RKO (cell line): ENCODE measurements at places on chromosomes 11 and 22.

DNA sequence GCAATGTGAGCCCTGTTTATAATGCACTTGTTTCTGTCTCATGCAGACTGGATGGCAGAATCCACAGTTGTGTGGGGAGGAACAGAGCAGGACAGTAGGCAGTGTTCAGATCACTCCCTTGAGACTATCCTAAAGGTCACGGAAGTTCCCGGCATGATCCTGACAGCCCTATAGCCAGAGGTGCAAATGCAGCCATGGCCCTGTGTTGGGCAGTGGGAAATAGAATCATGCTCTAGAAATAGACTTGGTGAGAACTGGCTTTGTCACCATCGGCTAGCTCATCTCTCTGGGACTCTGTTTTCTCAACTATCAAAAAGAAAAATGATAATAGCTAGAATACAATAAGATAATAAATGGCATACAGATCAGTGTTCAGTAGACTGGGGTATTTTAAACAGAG lies 123.2 kb downstream of the FEZ1 start:
- no peak for DNase-seq

DNA sequence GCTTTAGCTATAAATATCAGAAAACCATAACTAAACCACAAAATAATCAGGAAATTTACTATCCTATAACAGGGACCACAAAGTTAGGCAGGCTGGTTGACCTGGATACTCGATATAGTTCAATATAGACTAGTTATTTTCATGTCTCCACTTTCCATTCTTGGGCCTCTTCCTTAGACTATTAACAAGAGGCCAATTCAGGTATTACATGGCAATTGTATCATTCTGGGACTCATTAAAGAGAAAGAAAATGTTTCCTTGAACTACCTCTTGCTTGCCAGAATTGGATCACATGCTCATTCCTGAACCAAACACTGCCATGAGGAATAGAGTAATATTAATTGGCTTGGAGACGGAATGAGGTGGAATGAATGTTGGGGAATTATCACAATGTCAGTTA lies 76.0 kb downstream of the EIF3M start:
- peak; percentile 14 for DNase-seq

DNA sequence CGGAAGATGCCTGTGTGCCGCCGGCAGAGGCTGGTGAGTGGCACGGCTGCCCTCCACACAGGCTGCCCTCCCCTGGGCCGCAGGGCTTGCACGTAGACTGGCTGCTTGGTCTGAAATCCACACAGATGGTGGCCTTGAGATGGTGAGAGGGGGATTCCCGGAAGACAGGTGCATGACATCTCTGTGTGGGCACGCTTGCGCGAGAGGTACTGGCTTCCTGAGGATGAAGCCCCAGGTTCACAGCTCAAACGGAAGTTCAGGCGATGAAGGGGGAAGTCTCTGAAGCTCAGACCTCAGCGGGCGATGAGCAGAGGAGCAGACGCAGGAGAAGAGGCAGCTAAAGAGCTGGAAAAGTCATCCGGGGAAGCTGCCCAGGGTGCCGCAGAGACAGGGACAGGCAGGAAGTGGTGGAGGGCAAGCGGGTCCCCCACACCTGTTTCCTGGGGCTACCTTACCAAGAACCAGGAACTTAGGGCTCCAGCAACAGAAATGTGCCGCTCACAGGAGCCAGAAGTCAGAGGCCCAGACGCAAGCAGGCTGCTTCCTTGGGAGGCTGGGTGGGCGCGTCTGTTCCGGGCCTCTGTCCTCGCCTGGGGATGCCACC lies 7.2 kb downstream of the CRELD2 start:
- no peak for DNase-seq

- DNase-seq: no peak
Measured at GRCh38 chr22:29302681-29303465, 3.6 kb upstream of the GAS2L1 start.

- no peak for DNase-seq
Measured at GRCh38 chr11:71358122-71358728, 90.0 kb downstream of the DHCR7 start.

DNA sequence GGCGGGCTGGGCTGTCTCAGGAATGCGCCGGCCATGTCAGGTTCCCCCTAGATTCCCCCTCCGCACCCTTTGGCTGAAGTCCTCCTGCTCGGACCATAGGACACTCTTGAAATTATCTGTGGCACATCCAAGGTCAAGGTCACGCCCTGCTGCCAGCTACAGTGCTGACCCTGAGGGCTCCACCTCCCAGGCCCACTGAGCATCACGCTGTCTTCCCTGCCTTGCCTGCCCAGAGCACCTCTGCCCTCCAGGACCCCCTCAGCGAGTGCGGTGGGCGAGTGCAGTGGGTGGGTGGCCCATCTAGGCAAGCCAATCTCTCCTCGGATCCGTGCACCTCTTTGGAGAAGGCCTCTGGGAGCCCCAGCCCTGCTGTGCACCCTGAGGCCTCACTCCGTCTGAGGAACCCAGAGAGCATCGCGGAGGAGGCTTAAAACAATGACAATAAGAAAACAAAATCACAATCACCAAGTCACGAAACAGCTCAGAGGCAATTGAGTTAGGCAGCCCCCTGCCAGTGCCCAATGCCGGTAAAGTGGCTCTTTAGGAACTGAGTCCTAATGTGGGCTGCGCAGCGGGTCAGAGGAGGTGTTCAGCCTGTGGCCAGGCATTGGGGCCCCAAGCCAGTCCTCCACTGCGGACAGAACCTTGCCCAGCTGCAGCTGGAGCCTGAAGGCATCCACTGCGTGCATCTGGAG lies 26.5 kb upstream of the CCDC188 start:
- no peak for DNase-seq

- no peak for DNase-seq
Measured at GRCh38 chr11:6608726-6609501, 3.1 kb downstream of the TAF10 start.

DNA sequence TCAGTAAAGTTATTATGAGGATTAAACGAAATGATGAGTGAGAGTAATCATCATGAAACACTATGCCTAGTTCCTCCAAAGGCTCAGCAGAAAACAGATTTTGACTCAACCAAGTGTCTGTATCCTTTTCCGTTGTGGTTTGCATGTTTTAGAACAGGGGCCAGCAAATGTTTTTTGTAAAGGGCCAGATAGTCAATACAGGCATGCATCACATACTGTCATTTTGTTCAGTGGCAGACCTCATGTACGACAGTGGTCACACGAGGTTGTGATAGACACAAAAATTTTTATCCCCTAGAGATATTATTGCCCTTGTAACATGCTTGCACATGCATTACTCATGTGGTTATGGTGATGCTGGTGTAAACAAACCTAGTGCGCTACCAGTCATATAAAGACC lies 81.9 kb upstream of the SLC25A18 start:
- DNase-seq: no peak

DNA sequence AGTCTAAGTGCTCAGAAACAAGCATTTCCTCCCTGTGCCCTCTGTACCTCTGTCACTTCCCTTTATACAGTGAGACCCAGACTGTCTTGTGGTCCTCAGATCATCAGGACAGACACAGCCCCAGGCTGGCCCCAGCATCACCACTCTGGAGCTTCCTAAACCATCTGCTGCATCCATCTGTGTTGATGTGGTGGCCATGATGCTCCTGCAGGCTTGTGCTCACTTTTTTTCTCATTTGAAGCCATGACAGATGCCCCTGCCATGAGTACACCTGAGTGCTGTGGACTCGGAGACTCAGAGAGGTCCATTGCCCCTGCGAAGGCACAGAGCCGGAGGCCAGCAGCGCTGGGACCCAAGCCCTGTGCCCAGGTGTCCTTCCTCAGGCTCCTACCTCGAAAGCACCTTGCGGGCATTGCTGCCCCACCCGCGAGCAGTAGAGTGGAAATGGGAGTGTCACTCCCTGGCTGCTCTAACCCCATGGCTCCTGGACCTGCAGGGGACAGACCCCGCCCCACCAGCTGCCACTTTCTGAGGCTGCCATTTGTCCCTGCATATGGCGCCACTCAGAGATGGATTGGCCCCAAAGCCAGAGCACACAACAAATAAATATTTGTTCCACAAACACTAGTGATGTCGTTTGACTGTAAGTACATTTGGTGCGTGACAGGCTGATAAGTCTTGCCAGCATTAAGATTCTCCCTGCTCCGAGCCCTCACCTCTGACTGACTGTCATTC lies 593.5 kb downstream of the TBC1D22A start:
- no peak for DNase-seq

GRCh38 chr11:74094393-74094792 lies 76.4 kb downstream of the C2CD3 start:
- no peak for DNase-seq

DNA sequence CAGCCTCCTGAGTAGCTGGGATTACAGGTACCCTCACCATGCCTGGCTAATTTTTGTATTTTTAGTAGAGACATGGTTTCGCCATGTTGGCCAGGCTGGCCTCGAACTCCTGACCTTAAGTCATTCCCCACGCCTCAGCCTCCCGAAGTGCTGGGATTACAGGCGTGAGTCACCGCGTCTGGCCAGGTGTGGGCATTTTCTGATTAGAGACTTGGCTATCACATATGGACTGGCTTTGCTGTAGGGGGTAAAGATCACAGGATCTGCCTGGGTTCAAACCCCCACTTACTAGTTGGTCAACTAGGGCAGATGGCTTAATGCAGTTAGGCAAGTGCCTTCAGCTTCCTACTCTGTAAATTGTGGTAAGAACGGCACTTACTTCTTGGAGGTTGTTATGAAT lies 6.5 kb downstream of the CD248 start:
- no peak for DNase-seq

DNA sequence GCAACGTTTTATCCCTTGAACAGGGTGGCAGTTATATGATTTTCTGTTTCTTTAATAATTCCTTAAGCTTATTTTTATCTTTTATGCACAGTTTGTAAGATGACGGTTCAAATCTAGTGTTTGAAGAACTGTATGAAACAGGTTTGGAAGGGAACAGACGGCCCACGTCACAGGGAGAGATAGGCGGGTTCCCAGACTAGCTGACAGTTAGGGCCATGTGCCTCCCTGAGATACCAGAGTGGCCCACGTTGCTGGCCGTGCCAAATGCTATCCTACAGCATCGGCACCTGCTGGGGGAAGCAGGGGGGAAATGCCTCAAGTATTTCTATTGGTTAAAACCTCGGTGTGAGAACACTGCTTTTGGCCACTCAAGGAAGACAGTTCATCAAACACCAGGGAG lies 50.2 kb upstream of the BID start:
- DNase-seq: no peak

DNA sequence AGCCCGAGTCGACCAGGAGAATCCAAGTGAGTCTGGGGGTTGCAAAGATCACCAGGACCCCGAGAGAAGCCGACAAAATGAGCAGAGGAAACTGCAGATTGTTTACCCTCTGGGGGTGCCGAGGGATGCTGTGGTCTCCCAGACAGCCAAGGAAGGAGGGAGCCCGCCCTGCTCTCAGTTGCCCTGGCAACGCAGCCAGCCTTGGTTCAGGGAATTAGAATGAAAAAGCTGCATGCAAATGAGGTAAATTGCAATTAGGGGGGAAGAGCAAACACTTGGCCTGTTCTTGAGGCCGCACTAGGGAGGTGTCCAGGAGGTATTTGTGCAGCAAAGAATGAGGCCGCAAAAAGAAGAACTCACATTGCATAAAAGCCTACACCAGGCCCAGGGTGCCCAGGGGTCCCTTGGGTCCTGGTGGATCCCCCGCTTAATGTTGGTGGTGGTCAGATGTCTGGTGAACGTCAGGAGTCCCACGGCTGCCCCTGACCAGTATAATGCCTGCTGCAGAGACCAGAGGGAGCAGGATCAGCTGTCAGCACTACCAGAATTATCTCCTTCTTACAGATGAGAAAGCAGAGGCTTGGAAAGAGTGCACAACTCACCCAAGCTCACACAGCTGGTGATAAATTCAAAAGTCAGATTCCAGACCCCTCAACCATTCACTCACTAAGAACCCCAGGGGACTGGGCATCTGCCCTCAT lies 40.3 kb upstream of the ATXN10 start:
- no peak for DNase-seq

GRCh38 chr11:121420398-121420797 lies 31.7 kb upstream of the SORL1 start:
- no peak for DNase-seq

GRCh38 chr22:40190501-40190900 lies 12.8 kb downstream of the TNRC6B start:
- no peak for DNase-seq

- DNase-seq: no peak
Measured at GRCh38 chr11:20937826-20938225, 268.4 kb downstream of the NELL1 start.

DNA sequence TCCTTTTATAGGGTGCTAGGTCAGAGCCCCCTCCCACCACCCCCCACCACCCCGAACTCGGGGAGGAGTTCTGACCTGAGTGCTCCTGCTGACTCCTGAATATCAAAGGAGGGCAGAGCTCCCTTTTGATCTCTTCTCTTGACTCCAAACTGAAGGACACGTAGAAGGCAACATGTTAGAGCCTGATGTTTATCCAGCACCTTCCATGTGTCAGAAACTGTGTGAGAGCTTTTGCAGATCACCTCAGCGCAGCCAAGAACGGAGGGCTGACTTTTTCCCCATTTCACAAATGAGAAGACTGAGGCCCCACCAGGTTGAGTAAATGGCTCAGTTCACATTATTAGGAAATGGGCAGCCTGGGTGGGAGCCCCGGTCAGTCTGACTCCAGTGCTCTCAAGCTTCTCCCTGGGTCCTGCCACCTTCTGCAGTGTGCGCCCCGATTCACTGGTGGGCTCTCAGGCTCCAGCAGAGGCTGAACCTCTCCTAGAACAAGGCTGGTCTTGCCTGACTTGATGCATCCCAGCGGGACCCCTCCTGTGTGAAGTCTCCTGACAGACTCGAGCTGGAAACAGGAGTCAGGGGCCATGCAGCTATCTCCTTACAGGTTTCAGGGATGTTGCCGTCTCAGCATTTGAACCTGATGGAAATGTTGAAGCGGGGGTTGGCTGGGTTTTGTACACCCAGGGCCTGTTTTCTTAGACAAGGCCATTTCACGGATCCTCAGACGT lies 98.5 kb downstream of the TSPAN18 start:
- no peak for DNase-seq

GRCh38 chr22:36144886-36145541 lies 15.5 kb downstream of the APOL3 start:
- peak; percentile 60 for DNase-seq

DNA sequence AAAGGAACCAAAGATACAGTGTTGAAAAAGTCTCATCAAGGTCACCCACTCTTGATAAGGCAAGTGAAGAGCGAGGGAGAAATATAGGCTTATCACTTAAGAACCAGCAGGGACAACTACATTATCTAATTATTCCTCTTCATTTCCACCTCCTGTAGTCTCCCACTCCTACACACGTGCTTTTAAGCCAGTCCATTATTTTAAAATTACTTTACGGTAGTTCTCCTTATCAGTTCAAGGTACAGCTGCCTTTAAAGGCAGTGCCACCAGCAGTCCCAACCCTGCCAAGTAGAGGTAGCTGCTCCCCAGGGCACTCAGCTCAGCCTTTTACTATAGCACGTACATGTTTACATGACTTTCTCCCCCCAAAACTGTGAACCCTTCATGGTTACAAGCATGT lies 161.5 kb upstream of the BLID start:
- no peak for DNase-seq

- DNase-seq: no peak
Measured at GRCh38 chr22:49549256-49550140, 278.2 kb downstream of the BRD1 start.

DNA sequence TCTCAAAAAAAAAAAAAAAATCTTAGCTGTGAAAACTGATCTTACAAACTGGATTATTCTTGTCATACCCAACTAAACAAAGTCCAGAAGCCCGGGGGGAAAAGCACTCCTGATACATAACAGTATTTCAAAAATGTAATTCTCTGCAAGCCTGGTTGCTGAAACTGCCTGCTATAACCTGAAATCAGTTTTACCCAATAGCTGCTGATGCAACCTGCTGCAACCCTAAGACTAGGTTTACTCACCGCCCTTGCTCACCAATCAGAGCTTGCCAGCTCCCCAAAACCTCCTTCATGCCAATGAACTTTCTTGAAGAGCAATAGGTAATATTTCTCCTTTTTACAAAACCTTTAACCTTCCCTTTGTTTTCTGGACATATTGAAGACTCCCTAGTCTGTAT lies 12.4 kb downstream of the FGF19 start:
- peak; percentile 72 for DNase-seq
